ENCODE measurements at places on chromosomes 6 and 20. TPM values are rescaled to one million over a fixed set of nuclear protein-coding genes. Genes with fewer than 3 reads are reported as not detected.

VSTM2L gene
- total RNA-seq: not detected

SASH1 gene
- 1.4 TPM for total RNA-seq

IL17F gene
- total RNA-seq: not detected

SRF gene
- 61.9 TPM for total RNA-seq

DNA sequence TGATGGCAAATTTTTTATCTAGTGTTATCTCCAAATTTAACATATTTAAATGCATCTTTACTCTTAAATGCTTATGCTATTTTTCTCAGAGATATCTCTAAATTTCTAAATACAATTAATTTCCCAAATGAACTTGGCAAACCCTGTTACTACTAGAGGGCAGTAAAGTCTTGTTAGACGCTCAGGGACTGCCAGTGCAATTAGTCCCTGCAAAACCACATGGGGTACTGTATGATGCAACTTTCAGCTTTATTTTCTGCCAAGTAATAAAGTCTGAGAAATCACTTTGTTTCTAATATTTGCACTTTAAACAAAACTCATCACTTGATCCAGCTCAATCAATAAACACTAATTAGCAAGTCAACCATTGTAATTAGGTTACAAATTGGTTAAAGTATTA lies 76.0 kb upstream of the ADGRB3 start:
- DNase-seq: no peak

GRCh38 chr6:3891883-3892282 lies 42.7 kb downstream of the FAM50B start:
- no peak for DNase-seq

- no peak for DNase-seq
Measured at GRCh38 chr6:161833099-161833860, 559.4 kb upstream of the AGPAT4 start.

DNA sequence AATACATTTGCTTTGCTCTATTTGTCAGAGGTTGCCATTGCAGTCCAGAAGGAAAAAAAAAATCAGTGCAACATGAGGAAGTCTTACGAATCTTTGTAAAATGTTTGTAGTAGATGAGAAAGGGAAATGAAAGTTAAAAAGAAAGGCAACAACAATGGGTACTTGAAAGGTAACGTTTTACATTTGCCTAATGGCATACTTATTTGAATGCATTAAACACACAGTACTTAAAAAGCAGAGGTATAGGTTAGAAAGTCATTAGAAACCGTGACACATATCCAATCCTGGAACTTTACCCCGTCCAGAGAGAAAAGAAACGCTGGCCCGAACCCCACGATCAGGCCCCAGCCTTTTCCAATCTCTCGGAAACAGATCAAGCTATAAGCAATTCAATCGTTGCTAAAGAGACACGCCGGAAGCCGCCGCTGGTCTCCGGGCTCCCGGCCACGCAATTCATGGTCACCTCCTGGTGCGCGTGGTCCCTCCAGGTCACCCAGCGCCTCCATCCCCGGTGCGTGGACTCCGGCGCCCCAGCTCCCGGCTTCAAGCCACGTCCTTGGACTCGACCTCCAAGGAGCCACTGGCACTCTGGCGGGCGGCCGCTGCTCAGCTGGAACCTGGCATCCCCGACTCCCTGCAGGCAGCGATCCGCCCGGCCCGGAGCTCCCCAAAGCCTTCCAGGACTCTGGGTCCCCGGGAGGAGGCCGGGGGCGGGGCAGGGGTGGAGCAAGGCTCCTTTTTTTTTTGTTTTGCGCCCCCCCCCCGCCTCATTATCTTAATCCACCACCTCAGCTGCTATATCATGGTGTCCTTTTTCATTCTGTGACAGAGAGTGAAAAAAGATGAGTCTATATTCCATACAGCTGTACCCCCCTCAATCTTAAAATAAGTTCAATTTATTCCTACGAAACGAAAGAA lies at the start of gene SLC18B1:
SLC18B1 (minus strand) TSS at position 687 of the 918 bp plus-strand sequence; CDS start at position 506, 181 bp downstream.
- DNase-seq: no peak

DNA sequence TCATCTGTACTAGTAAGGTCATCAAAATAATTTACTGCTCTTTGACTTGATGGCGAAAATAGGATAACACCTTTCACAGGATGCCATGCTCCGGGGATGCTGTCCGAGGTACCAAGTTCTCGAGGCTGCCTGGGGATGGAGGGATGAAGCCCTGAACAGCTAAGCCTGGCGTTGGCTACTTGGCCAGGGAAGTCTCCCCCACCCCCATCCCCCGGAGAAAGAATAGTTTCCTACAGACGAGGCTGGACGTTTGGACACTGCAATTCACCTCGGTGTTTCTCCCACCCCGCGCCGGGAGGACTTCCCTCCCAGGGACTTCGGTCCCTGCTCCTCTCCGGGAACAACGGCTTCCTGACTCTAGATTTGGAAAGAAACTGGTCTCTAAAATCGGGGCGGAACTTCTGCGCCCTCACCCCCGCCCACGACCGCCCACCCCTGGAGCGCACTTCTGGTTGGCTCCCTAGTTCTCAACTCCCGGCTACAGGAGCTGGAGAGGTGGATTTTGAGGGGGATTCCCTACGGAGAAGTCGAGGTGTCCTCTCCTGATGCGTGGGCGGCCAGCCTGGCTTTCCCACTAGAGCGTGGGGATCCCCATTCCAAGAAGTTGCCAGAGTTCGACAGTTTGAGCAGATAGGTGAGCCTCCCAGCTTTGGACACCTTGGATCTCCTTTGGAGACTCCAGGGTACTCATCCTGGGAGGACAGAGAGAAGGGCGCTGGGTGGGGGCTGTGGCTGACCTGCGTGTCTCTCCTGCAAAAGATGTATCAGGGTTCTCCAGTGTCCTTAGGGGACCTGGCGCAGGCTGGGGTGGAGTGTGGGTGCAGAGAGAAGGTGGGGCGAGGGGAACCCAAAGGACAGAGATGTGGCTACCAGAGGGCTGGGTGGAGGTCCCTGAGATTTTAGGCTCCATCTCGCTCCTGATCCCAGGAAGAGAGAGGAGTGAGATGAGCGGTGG lies 1.1 kb downstream of the PCSK2 start:
- no peak for DNase-seq

GRCh38 chr20:22410556-22411130 lies 173.7 kb downstream of the FOXA2 start:
- DNase-seq: no peak
